ENCODE measurements at places on chromosomes 1 and 21. TPM values are rescaled to one million over a fixed set of nuclear protein-coding genes. Genes with fewer than 3 reads are reported as not detected.

The PODN gene
- total RNA-seq = not detected

The LIN28A gene
- not detected for total RNA-seq

The SKI gene
- total RNA-seq = 40.7 TPM

The AIM2 gene
- 75.9 TPM for total RNA-seq

DNA sequence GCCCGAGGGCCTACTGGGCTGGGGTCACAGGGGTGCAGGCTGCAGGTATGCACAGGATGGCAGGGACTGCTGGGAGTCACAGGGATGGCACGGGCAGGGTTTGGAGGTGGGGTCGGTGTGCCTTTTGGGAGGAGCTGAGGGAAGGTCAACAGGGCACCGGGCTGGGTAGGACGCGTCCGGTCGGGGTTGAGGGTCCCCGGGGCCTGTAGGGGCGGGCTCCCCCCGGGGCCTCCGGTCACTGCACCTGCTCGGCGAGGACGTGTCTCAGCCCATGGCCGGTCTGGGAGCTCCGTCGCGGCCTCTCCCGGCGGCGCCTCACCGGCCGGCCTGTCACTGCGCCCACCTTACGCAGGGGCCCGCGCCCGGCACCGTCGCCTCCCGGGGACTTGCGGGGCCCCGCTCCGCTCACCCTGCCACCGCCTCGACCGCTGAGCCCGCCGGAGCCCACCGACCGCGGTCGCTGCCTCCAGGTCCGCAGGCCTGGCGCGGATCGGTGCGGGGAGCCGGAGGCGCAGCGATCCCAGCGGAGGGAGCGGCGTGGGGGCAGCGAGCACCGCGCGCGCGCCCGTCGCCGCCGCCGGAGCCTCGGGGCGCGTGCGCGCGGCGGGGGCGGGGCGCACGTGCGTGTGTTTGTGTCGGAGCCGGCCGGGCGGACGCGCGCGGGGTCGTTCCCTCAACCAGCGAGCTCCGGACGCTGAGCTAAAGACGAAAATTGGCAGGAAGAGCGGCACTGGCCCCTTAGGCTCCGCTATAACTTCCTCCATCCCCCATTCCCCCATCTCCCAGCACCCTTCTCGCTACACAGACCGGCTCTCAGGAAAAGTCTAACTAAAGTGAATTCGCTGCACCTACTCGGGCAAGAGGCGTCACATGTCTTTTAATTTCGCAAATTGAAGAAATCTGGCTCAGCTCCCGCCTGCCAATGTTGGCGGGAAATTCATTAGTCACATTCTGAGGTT lies at the start of gene AMIGO1:
TSS of gene AMIGO1 (minus strand) at position 552 of the 959 bp plus-strand sequence. CDS start 815 bp downstream, outside the sequence.
- peak; percentile 89 for DNase-seq

DNA sequence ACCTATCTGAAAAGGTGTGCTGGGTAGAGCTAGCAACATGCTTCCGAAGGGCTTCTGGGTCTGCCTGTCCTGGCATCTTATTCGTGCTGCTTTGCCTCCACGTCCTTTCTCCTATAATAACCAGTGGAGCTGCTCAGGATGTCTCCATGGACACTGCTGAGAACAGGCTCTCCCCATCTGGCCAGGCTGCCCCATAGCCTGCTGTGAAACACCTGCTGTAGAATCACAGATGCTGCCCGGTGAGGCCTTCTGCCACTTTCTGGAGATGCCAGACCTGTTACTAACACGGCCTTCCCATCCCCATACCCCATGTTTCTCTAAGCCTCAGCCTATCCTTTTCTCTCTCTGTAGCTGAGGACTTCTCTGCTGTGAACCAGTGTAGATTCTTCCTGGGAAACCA lies 120.5 kb downstream of the IER5 start:
- no peak for DNase-seq

DNA sequence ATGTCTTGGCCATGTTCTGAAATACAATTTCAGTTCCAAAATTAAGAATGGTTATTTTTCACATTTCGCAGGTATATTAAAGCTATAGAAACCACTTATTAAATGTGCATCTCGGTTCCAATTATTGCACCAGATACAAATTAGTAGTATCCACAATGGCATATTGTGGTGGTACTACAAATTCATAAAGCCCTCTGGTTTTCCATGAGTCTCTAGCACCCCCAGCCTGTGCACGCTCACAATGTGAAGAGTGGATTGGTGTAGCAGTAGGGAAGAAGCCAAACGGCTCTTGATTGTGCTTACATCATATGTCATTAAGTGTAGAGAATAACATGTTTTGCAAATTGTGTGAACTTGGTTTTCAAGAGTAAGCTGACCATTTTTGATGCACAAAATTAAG lies 1.9 kb upstream of the BRINP3 start:
- DNase-seq = no peak

GRCh38 chr1:15188678-15189077 lies 35.1 kb downstream of the TMEM51 start:
- no peak for DNase-seq

GRCh38 chr1:199937661-199938060 lies 89.8 kb upstream of the NR5A2 start:
- DNase-seq = no peak
